ENCODE measurements at places on chromosomes 4 and X. TPM values are rescaled to one million over a fixed set of nuclear protein-coding genes. Genes with fewer than 3 reads are reported as not detected.

- no peak for DNase-seq
Observed at GRCh38 chr4:173699841-173700475, 169.9 kb upstream of the HAND2 start.

DNA sequence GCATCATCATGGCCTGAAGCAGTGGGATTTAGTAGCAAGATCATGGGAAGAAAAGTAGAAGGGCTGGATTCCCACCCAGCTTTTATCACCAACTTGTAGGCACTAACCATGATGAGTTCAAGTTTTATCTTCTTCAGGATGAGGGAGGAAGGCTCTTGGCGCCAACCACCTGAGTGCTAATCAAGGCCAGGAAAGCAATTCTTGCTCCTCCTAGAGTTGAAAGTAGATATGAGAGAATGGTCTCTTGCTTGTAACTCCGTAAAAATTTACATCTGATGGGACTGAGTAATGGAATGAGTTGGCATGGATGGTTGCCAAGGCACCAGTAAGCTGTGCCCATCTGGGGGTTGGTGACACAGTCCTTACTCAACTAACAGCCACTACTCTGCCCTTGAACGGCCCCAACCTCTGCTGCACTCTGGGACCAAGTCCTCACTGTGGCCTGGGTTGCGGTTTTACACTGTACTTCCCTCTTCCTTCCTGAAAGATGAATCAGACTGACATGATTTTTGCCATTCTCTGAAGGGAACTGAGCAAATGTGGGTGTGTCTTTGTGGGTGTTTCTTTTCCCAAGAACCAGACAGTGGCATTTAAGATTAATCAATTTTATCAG, 39.4 kb upstream of the NDP start:
- peak; percentile 77 for DNase-seq

MGARP gene
- 1.1 TPM for polyA plus RNA-seq

CLDN22 gene
- polyA plus RNA-seq: not detected

- DNase-seq: no peak
Observed at GRCh38 chr4:14035076-14035475, 407.6 kb upstream of the BOD1L1 start.

DNA sequence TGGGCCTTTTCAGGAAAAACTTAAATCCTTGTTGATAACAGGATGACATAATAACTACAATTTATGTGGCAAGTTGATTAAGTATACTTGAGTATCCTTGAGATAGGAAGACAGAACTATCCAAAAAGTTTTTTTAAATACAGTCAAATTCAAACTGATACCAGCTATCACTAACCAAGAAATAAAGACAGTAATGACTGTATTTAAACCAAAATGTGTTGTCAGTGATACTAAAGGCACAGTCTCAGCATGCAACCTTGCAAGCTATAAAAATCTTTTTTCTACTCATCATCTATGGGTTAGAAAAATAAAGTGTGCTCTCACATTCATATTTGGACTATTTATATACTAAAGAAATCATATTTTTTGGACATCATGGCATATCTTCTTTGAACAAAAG, 64.7 kb downstream of the PAPSS1 start:
- no peak for DNase-seq

CXCL11 gene
- polyA plus RNA-seq: not detected

GRCh38 chr4:65918212-65918611, 247.9 kb upstream of the EPHA5 start:
- no peak for DNase-seq

GALNTL6 gene
- polyA plus RNA-seq: 0.13 TPM

GRCh38 chr4:126183206-126183605, 868.5 kb downstream of the FAT4 start:
- DNase-seq: no peak

- peak; percentile 6 for DNase-seq
Observed at GRCh38 chrX:46637938-46638337, 64.4 kb downstream of the CHST7 start.

NHS gene
- 3.6 TPM for polyA plus RNA-seq

DMP1 gene
- polyA plus RNA-seq: not detected

CEP135 gene
- 7.3 TPM for polyA plus RNA-seq

GRCh38 chrX:123859409-123859845, 426 bp upstream of the XIAP start:
- no peak for DNase-seq

- DNase-seq: no peak
Observed at GRCh38 chrX:104987063-104987462, 233.4 kb downstream of the TEX13A start.

GRCh38 chr4:123299212-123299691, 97.3 kb upstream of the SPRY1 start:
- DNase-seq: no peak

- DNase-seq: no peak
Observed at GRCh38 chr4:135418353-135418752, 1216.8 kb upstream of the PABPC4L start.

GRCh38 chr4:74920704-74921103, 12.2 kb upstream of the PARM1 start:
- no peak for DNase-seq

DNA sequence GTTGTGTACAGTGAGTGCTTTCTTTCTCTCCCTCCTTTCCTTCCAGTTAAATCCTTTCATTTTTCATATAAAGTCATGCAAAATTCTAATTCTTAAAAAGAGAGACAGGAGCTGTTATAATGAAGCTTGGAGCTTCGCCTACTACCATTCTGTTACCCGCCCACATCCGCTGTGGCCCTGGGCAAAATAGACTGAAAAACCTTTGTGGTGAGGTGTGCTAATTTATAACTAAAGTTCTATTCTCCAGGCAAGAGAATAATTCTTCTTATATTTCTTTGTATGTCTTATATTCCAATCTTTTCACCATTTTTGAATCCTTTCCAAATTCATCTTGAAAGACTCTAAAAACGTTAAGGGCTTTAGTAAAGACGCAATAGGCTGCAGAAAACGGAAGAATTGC, 7.0 kb downstream of the QRFPR start:
- DNase-seq: no peak

GRCh38 chr4:112279025-112279881, 6.5 kb downstream of the TIFA start:
- DNase-seq: no peak

- no peak for DNase-seq
Observed at GRCh38 chrX:72037601-72038000, 94.1 kb downstream of the RTL5 start.

DNA sequence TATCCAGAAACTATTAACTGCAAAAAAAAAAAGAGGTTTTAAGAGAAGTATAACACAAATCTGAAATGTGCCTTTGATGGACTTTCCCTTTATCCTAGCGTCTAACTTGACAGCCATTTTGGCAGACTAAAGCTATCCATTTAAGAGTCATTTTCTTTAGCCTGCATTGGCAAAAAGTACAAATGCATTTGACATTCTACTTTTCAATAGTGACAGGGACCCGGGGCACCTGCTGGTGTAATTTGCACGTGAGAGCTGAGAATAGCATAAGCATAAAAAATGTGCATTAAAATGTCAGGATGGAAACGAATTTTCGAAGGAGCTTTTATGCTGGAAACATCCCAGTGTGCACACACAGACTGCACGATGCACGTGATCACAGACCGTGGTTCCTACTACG, 91.9 kb downstream of the DHRSX start:
- DNase-seq: no peak

- DNase-seq: no peak
Observed at GRCh38 chr4:145697332-145697731, 17.4 kb downstream of the C4orf51 start.

GAGE12C gene
- not detected for polyA plus RNA-seq

DNA sequence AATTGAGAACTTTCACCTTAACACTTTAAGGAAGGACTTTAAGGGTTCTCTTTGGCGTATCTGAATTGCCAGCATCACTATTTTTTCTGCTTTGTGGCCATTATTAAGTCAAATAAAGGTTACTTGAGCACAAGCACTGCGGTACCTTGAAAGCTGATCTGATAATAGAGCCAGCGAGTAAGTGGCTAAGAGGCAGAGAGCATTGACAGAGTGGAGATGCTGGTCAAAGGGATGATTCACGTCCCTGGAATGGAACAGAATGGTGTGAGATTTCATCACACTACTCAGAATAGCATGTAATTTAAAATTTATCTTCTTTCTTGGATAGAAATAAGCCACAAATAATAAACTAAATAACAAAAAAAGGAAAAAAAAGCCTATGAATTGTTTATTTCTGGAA, 57.1 kb upstream of the NPFFR2 start:
- DNase-seq: peak; percentile 0

HHIP gene
- 1.0 TPM for polyA plus RNA-seq

TCEAL8 gene
- polyA plus RNA-seq: 37.1 TPM

PDZD4 gene
- 3.0 TPM for polyA plus RNA-seq

GRCh38 chrX:19881559-19881958, 5.8 kb downstream of the SH3KBP1 start:
- DNase-seq: no peak

DNA sequence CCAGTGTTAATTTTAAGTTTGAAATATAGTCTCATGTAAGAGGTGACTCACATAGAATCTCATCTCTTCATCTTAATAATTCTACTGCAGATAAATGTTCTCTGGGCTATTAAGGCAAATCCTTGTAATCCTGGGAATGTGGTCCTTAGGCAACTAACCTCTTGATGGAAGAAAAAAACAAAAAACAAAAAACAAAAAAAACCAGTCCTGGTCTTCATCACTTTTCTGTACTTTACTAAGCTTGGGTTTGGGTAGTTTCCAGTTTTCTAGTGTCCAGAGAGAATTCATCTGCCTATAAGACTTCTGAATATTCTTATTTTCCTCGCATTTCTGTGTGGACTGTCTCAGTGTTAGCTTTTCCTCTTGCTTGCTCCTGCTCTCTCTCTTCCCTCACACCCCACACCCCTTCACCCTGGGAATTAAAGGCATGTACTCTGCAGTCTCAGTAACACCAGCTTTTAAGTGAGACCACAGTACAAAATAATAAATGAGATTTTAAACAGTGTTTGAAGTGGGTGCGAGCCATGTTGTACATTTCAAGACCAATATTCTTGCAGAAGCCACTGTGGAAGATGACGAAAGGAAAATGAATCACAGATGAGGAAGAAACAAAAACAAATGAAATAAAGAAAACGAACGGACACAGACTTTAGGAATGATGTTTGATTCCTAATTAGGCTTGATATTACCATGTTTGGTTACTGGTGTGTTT, 51.7 kb downstream of the HAND2 start:
- no peak for DNase-seq

CDKL2 gene
- polyA plus RNA-seq: 0.88 TPM

TCP11X1 gene
- not detected for polyA plus RNA-seq

DNA sequence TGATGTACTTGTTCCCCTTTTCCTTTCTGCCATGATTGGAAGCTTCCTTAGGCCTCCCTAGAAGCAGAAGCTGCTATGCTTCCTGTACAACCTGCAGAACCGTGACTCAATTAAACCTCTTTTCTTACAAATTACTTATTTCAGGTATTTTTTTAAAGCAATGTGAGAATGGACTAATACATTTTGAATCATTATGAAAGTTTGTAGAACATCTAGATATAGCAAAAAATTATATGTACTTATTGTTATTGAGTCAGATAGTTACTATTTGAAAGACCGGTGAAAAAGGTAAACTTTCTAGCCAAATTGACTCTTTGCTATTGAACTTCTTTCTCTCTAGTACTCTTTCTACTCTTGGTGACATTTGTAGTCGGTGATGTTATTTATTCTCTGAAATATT, 777.3 kb upstream of the GALNTL6 start:
- DNase-seq: no peak

COL4A5 gene
- polyA plus RNA-seq: 17.5 TPM

PPP1R3F gene
- 3.5 TPM for polyA plus RNA-seq

ZCCHC18 gene
- 0.22 TPM for polyA plus RNA-seq

GRCh38 chr4:126738926-126739325, 893.8 kb upstream of the INTU start:
- no peak for DNase-seq

DNA sequence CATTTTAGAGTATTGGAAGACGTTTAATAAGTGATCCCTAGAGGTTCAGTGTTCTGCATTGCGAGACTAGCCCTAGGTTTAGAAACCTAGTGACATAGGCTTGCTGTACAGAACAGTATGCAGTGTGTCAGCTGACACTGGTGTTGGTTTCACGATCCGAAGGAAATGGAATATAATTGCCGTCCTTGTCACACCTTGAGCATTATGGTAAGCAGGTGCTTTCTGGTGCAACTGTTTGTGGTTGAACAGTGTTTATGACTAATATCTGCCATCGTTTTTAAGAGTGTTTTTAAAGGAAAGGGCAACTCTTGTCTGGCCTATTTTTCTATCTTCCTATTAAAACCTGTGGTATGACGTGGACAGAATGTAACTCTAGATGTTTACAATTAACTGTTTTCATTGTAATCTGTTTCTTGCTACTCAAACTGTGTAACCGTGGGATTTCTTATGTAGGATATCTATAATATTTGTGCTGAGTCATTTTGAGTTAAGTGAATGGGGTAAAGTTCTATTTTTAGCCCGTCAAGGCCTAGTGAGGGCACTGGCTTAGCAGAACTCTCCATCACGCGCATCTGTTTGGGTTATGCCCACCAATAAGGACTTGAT, 53.8 kb upstream of the TBC1D14 start:
- DNase-seq: peak; percentile 71

DNA sequence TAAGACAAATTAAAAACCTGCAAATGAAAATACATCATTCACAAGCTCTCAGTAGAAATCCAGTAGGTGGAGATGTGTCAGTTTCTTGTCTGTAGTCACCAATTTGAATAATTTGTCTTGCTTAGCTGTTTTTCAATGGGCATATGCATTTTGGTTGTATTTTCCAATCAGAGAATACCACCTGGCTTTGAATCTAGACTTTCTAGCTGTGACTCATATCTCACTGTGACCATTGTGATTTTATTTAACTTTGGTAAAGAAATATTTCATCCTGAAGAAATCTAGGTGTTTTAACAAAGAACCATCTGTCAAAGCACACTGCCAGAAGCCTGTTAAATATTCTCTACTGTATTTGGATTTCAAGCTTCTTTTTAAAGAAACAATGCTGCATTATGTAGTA, 1650.6 kb upstream of the IGFBP7 start:
- DNase-seq: no peak

MAGED4B gene
- polyA plus RNA-seq: 2.3 TPM

TMPRSS11F gene
- not detected for polyA plus RNA-seq

DNA sequence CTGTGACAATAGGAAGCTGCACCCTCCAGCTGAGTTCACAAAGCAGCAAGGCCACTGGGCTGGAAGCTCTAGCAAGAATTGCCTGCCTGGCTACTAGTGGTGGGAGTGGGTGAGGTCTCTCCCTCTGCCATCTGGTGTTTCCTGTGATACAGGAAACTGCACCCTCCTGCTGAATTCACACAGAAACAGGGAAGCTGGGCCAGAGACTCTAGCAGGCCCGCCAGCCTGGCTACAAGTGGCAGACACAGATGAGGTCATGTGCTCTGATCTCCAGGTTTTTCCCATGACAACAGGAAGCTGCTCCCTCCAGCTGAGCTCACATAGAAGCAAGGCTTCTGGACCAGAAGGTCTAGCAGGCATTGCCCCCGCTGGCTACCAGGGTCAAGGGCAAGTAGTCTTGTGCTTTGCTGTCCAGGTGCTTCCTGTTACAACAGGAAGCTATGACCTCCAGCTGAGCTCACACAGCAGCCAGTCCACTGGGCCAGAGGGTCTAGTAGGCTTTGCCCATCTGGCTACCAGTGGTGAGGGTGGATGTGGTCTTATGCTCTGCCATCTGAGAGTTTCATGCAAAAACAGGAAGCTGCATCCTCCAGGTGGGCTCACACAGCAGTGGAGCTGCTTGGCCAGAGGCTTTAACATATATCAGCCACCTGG, 41.5 kb upstream of the ZXDA start:
- no peak for DNase-seq

TSPAN5 gene
- 7.4 TPM for polyA plus RNA-seq

ARR3 gene
- polyA plus RNA-seq: not detected
